RPMI8226 (cell line): ENCODE measurements at places on chromosomes 2 and 18.

DNA sequence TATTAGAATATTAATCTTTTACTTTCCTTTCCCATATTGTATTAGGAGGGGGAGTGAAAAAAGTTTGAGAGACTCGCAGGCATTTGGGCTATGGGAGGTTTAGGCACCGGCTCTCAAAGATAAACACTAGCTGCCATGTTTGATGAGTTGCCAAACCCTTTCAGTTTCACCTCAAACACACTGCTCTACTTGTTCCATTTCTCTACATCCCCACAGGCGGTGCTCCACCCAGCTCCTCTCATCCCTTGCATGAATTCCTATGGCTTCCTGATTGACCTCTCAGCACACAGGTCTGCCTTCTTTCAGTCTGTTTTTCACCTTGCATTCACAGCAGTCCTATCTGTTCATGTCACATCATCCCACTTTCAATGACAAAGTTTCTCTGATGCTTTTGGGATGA lies 65.7 kb downstream of the MEP1B start:
- no peak for DNase-seq

GRCh38 chr2:169110419-169110818 lies 41.1 kb downstream of the DHRS9 start:
- DNase-seq = no peak

DNA sequence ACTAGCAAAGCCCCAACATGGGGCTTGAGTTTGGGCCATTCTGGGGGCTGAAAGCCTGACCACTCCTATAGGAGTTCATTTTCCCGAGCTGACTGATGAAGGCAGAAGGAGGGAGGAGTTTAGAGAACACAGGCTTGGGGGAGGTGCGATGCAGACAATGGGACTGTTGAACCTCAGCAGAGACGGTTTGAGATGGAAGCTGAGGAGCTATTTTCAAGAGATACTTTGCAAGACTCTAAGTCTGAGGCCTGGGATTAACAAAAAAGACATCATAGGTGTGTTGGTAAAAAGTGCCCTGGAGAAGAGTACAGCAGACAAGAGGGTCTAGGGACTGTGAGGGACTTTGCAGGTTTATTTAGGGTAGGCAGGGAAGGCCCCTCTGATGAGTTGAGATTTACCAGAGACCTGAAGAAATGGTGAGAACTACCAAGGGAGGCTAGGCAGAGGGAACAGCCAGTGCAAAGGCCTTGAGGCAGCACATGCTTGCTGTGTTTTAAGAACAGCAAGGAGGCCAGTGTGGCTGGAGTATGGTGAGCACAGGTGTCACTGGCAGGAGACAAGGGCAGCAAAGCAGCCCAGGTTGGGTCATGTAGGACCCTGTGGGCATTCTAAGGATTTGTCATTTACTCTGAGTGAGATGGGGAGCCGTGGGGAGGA lies 31.6 kb downstream of the PCBP1 start:
- no peak for DNase-seq

DNA sequence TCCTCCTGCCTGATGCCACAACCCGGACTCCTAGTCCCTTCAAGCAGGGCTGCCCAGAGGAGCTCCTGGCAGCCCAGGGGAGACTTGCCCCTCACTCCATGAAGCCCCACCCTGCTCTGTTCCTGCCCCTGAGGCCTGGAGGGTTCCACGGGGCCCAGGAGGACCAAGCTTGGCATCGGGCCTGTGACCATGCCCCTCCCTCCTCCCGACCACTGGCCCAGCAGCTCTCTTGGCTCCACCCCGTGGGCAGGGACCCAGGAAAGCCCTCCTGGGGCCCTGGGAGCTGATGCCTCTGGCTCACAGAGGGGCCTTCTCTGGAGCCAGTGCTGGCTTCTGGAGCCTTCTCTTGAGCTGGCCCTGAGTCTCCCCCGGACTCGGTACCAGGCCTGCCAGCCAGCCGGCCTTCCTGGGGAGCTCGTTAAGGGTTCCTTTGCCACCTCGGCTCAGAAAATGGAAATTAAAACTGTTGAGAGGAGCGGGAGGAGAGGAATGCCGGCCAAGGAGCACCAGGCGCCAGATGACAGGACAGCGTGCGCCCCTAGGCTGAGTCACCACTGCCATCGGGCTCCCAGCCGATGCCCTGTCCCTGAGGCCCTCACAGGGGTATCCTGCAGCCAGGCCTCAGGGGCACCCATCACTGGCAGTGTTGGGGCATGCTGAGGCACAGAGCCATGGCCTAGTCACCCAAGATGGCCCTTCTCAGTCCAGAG lies 40.6 kb upstream of the SNED1 start:
- no peak for DNase-seq

GRCh38 chr2:20543469-20544152 lies 96.7 kb downstream of the RHOB start:
- no peak for DNase-seq

- no peak for DNase-seq
Observed at GRCh38 chr2:142008135-142008744, 122.6 kb downstream of the LRP1B start.

DNA sequence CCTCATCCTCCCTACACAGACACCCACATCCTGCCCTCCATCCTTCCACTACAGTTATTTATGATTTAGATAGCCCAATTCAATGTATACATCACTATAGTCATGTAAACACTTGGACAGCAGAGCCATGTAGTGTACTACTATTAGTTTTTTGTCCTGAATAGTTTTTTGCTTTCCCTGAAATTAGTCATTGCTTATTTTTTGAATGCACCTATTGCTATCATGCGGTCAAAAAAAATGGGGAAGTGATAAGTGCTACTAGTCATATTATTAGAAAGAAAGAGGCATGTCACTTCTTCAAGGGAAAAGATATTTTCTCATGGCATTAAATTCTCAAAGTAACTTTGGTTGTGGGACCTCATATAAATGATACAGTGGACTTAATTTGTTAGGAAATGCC lies 6.8 kb upstream of the GREB1 start:
- no peak for DNase-seq

DNA sequence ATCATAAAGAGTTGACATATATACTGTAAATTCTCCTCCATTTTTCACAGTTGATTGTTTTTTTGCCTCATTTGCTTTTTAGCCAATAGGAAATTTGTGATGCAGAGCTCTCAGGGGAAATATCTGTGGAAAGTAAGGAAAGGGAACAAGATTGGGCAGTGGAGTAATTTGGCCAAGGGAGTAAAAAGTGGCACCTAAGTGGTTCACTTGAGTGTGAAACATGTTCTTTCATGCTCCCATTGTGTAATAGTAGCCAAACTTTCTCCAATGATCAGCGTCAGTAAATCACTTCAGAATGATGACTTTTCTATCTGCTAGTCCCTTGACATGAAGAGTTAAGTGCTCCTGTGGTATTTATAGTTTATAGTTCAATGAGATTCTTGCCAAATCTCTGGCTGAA lies 141.9 kb upstream of the KCNJ3 start:
- no peak for DNase-seq

DNA sequence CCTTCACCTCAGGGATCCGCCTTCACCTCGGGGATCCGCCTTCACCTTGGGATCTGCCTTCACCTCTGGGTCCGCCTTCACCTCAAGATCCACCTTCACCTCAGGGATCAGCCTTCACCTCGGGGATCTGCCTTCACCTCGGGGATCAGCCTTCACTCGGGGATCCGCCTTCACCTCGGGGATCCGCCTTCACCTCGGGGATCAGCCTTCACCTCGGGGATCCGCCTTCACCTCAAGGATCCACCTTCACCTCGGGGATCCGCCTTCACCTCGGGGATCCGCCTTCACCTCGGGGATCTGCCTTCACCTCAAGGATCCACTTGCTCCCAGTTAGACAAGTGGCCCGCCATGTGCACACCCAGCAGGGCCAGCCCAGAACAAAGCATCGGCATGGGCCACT lies 7.3 kb downstream of the KIF1A start:
- no peak for DNase-seq

GRCh38 chr2:212915121-212915782 lies 236.2 kb downstream of the IKZF2 start:
- no peak for DNase-seq

DNA sequence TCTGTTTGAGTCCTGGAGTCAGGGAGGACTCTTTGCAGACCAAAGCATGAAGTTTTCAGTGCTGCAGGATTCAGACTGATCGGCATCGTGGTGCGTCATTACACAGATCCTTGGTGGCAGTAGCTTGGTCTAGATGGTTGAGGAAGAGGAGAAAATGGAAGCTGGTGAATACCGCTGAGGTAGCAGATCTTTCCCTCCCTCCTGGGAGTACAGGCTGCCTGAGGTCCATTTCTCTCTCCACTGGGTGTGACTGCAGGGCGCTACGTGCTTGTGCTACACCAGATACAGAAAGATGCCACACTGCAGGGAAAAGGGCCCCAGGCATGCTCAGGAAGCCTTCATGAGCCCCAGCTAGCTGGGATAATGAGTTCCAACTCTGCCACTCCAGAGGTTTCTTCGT lies 3.3 kb upstream of the CNDP1 start:
- peak; percentile 22 for DNase-seq

DNA sequence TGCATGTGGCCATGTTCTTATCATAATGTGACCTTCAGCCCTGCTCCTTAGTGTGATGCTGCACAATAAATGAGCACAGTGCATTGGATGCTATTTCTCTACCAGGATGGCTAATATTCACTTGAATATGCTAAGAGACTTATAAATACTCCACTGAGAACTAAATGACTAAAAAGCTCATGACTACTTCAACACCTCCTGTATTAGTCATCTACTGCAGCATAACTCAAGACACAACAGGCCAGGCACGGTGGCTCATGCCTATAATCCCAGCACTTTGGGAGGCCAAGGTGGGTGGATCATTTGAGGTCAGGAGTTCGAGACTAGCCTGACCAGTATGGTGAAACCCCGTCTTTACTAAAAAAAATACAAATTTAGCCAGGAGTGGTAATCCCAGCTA lies 213.4 kb downstream of the RND3 start:
- DNase-seq = no peak

GRCh38 chr2:29147963-29148362 lies 32.7 kb downstream of the CLIP4 start:
- DNase-seq = no peak

DNA sequence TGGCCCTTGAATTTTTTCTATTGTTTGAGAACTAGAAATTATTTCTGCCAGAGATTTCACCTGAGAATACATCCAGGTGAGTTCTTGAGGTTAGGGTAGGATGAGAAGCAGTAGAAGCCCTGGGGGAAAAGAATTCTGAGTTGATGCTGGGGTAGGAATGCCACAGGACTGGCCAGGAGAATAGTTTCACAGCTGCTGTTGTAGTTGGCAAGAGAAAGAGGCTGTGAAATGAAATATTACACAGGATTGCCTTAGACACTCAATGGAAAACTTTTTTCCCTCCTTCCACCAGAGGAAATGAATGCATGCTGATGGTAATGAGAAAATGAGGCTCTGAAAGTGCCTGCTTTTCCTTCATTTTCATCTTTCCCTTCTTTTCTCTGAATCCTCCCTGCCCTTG lies 54.6 kb downstream of the PRKCE start:
- no peak for DNase-seq

- no peak for DNase-seq
Observed at GRCh38 chr18:6940451-6940850, 177.1 kb downstream of the LAMA1 start.

GRCh38 chr2:218145124-218145523 lies 19.3 kb downstream of the CXCR2 start:
- DNase-seq = no peak

- no peak for DNase-seq
Observed at GRCh38 chr2:137964066-137964858, at the start of gene HNMT. TSS of gene HNMT (plus strand) at chr2:137964473. CDS start at chr2:137964492, 19 bp downstream.

GRCh38 chr18:55856229-55856628 lies 268.2 kb upstream of the TCF4 start:
- no peak for DNase-seq

DNA sequence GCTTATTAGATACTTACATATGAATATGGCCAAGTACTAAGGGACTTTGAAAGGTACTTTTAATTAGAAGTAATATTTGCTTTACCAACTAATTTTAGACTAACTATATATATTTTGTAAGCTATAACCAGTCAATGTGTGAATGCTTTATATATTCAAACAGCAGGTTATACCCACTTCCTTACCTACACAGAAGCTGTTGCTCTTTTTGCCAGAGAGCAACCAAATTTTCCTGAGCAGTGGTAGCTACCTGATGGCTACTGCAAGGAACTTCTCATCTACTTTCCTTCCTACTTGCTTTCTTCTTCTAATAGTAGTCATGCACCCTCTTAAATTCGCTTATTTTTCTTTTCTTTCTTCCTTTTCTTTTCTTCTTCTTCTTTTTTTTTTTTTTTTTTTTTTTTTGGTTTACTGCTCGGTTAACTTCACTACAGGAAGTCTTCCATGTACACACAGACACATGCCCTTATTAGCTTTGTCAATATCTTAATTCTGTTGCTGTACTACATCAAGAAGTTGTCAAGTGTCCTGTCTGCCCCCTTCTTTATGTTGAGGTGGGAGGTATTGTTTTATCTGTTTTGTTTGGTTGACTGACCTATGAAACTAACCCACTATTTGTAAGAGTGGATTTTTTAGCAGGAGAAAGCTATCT lies 95.0 kb downstream of the EPC2 start:
- DNase-seq = no peak

- DNase-seq = no peak
Observed at GRCh38 chr2:85761-86160, 39.5 kb upstream of the FAM110C start.

DNA sequence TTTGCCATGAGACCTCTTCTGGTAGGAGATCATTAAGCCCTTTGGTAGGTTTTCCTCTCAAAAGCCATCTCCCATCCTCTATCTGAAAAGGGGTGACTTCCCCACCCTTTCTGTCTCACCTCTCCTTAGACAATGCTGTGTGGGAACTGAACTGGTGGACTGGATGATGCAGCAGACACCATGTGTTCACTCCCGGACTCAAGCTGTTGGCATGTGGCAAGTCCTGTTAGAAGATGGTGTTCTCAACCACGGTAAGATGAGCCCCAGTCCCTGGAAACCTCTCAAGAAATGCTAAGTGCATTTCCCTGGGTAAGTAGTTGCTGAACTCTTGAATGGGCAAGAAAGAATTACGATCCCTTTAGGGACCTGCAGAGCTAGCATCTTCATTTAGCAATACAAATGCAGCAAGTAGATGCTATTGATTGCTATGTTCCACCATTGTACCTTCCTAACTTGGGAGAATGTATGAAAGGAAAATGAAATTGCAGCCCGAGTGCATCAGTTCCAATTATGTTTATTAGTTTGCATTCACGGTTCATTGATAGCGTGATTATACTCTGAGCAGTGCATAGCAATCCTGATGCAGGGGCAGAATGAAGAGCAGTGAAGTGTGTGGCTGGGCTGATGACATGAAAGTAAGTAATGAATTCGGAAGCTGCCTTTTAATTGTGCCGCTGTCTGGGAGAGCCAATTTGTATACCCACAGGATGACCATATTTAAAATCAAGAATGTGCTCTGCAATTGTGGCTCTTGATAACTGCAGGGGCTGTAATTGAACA lies 110.0 kb upstream of the MAP3K20 start:
- no peak for DNase-seq

GRCh38 chr2:200156166-200156835 lies 150.2 kb upstream of the SPATS2L start:
- no peak for DNase-seq

- DNase-seq = no peak
Observed at GRCh38 chr2:74945788-74946331, 12.6 kb upstream of the POLE4 start.
